ENCODE measurements at places on chromosomes 4 and X.

GRCh38 chr4:108492816-108493595, 127.4 kb upstream of the RPL34 start:
- DNase-seq = peak; percentile 26

GRCh38 chrX:45748369-45748774, 547.7 kb upstream of the DIPK2B start:
- DNase-seq = no peak

DNA sequence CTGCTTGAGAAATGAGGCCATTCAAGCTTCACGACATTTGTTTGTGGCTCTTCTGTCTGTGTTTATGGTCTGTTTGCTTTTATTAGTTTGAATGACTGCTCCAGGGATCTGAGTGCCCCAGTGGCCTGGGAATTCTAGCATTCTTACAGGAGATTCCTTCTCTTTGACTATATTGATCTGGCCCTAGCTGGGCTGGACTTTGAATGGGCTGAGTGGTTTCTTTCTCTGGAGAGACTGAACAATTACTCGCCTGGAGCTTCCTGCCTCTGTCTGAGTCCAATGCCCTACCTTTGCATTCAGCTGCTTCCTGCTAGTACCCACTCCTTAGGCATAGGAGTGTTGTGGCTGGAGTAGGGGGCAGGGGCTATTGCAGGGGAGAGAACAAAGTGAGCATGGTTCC, 51.2 kb upstream of the EDA start:
- no peak for DNase-seq

- DNase-seq = peak; percentile 4
These were observed 487.9 kb upstream of the GALNT7 start for GRCh38 chr4:172680691-172681090.

GRCh38 chr4:99490286-99490685, 20.5 kb upstream of the C4orf17 start:
- no peak for DNase-seq

DNA sequence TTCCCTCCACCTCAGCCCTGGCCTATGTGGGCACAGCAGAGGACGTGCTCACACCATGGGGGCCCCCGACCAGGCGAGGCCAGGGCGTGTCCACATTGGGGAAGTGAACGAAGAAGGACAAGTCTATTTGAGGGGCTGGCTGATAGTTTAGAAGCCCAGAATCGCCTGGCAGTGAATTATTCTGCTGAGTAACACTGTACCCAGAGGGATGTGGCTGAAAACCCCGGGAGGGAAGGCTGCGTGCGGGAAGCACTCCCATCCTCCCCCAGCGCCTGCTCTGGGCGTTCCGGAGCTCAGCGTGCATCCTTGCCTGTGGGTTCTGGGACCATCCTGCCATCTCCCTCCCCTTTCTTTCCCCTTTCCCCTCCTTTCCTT, 66.6 kb downstream of the TRMT44 start:
- DNase-seq = peak; percentile 63

GRCh38 chr4:124804041-124804440, 91.5 kb upstream of the ANKRD50 start:
- no peak for DNase-seq

Measured in fibroblast of the aortic adventitia (primary cell).